SW 1271 (cell line): ENCODE measurements at places on chromosomes 1 and 21.

- DNase-seq: no peak
Observed at GRCh38 chr1:240107058-240107684, 15.5 kb downstream of the FMN2 start.

DNA sequence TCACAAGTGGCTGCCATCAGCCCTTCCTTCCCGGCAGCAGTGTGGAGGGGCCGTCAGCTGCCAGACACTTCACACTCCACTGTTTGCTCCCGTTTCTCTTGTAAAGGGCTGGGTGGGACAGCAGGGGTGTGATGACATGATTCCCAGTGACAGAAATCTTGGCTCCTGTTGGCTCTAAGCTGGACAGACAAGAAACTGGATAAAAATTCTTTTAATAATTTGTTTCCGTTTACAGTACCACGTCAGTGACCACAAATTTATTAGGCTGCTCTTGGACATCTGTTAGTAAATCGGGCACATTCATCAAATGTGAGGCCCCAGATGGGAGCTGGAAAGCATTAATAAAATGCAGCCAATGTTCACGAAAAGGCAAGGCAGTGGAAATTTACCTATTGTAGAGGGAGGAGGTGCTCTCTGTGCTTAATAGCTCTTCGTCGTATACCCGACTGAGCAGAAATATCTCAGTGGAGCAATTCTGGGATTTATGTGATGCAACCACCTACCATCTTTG is 353.7 kb upstream of the GREM2 start:
- DNase-seq: no peak

DNA sequence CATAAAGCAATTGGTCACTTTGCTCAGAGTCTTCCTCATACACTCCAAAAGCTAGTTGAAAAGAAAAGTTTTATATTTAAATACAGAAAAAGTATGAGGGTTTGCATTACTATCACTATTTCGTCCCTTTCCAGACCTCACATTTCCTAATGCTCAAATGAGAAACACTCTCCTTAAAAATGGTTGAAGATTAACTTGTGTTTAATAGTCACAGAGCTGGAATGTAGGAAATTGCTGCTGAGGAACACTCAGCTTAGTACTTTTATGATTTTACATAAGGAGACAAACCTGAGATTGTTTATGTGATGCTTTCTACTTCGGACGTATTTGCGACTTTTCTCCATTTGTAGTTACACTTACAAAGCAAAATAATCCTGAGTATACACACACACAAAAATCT is 39.8 kb downstream of the MYSM1 start:
- no peak for DNase-seq

DNA sequence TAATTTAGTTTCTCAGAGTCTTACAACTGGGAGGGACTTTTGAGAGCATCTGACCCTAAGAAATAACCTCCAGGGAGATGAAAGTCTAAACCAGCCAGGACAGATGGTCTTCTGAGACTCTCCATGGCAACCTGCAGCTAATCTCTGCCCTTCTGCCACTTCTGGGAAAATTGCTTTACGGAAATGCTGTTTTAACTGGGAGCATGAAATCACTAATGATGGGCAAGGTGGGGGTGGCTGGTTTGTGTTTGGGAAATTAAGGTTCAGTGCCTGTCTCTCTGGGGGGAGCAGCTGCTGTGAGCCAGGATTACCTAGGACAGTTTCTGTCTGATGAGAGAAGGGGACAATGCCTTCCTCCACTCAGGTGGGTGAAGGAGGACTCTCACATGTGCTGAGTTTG is 33.2 kb downstream of the ROR1 start:
- no peak for DNase-seq

DNA sequence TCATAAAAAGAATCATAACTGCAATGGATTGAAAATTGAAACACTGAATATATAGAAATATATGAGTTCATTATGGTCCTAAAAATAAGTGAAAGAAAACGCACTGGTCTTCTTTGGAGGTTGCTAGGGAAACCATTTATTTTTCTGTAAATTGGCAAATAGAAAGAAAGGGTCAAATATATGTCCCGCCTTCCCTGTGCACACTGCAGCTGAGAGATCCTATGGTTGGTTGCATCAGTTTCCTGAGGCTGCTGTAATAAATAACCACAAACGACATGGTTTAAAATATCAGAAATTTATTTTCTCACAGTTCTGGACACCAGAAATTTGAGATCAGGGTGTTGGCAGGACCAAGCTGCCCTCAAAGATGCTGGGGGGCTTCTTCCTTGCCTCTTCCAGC is 35.0 kb downstream of the CA6 start:
- no peak for DNase-seq
